Prostate gland (tissue), 2 donors: ENCODE measurements at places on chromosomes 11 and 22. TPM values are rescaled to one million over a fixed set of nuclear protein-coding genes. Genes with fewer than 3 reads are reported as not detected.
A peak's percentile ranks its signal among the peaks of the same experiment; 100 is the strongest.

KCNJ11 gene
- total RNA-seq: 5.5 TPM

DNA sequence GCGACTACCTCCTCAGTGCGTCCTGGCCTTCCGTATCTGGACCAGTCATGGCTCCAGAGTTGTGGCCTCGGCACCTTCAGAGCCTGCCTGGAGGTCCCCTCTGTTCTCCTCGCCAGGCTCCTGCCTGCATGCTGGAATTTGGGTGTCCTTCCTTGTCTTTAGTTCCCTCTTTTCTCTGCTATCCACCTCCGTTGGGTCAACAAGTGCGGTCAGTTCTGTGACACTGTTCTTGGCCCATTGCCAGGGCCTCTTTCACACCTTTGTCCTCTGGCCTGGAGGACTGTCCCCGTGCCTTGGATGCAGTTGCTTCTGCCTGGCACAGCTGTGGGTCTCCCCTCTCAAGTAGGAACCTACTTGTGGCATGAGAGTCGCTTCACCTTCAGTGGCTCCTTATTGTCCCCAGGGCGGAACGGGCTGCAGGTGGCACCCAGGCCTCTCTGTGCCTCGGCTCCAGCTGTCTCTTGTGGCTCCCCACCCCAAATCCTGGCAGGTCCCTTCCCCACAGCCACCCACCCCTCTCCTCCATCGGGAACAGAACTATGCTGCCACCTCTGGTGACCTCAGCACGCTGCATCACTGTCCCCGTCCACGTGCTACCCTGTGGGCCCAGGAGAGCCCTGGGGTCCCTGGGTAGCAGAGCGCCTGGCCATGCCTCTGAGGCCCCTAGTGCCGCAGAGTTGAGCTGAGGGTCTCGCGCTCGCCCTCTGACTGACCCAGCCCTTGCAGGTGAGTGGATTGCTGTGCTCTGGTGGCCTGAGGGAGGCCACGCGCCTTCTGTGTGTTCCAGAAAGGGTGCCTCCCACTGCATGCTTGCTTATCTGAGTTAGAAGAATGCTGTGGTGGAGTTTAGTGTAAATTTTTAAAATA is 4.7 kb downstream of the DGCR8 start:
- H3K36me3 ChIP-seq: peaks cover 2% of the 10 kb centered on the region
- no peaks in the 10 kb centered on the region for H3K27me3 ChIP-seq
- H3K27ac ChIP-seq: no peak overlapping the region
- peaks cover 15% of the 10 kb centered on the region for H3K4me1 ChIP-seq

DNA sequence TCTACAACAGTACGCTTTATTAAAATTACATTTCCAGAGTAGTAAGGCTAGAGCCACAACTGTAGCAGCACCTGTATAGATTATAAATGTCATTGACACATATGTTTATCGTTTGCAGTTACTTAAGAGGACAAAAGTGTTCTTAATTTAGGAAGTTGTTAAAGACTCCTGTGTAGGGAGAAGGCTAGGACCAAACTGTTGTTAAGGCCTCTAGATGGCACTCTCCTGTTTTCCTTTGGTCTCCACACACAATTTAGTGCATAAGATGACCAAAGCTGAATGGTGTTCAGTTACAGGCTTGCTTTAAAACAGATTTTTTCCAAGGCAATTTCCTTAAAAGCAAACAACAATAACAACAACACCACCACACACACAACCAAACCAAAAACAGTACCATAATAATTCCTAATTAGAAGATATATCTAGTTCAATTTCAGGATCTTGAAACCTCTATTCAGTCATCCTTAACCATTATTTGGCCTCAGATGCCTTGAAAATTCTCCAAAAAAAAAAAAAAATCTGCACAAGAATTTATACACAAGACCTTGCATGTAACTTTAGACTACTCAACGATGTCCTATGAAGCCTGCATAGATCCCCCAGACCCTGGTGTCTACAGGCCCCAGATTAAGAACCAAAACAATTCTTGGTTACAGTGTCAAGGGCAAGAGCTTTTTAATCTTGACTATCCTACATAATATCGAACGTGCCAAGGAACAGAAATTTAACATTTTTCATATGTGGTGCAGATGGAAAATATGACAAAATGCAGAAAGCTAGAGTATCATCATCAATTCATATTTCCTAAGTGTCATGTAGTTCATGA is 42.6 kb upstream of the APOA1 start:
- peak; percentile 26 for DNase-seq
- no peak overlapping the region for H3K27ac ChIP-seq
- H3K4me3 ChIP-seq: no peak overlapping the region
- H3K36me3 ChIP-seq: no peaks in the 10 kb centered on the region

SYTL2 gene
- 105 TPM for total RNA-seq

GRCh38 chr11:9103542-9104276 is 12.3 kb upstream of the SCUBE2 start:
- peak; percentile 51 for DNase-seq
- no peaks in the 10 kb centered on the region for H3K27me3 ChIP-seq
- H3K27ac ChIP-seq: no peak overlapping the region
- peaks cover 8% of the 10 kb centered on the region for H3K4me1 ChIP-seq
- no peak overlapping the region for H3K4me3 ChIP-seq
- H3K36me3 ChIP-seq: no peaks in the 10 kb centered on the region

OR5D18 gene
- total RNA-seq: not detected

GRCh38 chr22:28116219-28116673 is 197.2 kb upstream of the PITPNB start:
- no peaks in the 10 kb centered on the region for H3K27me3 ChIP-seq
- DNase-seq: peak; percentile 55
- no peaks in the 10 kb centered on the region for H3K36me3 ChIP-seq
- no peak overlapping the region for H3K4me3 ChIP-seq

- no peaks in the 10 kb centered on the region for H3K27me3 ChIP-seq
- DNase-seq: no peak
- H3K4me3 ChIP-seq: no peak overlapping the region
- no peaks in the 10 kb centered on the region for H3K36me3 ChIP-seq
- H3K4me1 ChIP-seq: peaks cover 6% of the 10 kb centered on the region
These were observed 68.9 kb downstream of the C22orf31 start for GRCh38 chr22:28992565-28993356.

DNA sequence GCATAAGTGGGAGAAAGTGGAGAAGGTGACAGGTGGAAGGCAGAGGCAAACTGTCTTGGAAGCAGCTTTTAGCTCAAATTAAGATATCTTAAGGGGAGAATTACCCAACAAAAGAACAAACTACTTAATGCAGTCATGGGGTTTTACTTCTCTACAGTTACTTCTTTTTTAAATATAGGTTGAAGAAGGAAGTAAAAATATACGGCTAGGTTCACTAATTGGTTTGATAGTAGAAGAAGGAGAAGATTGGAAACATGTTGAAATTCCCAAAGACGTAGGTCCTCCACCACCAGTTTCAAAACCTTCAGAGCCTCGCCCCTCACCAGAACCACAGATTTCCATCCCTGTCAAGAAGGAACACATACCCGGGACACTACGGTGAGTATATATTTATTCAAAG is 40.8 kb downstream of the PDHX start:
- no peaks in the 10 kb centered on the region for H3K4me1 ChIP-seq
- no peak overlapping the region for H3K27ac ChIP-seq
- H3K36me3 ChIP-seq: no peaks in the 10 kb centered on the region
- H3K4me3 ChIP-seq: no peak overlapping the region
- DNase-seq: no peak
